EL (cell line): ENCODE measurements at places on chromosomes 1 and 21.
A peak's percentile ranks its signal among the peaks of the same experiment; 100 is the strongest.

GRCh38 chr1:33342041-33342723 is 21.3 kb upstream of the A3GALT2 start:
- peak; percentile 98 for DNase-seq

- peak; percentile 60 for DNase-seq
These were observed 40.4 kb upstream of the LDLRAP1 start for GRCh38 chr1:25502957-25503356.

GRCh38 chr1:106061586-106062495 is 994.6 kb upstream of the PRMT6 start:
- no peak for DNase-seq

DNA sequence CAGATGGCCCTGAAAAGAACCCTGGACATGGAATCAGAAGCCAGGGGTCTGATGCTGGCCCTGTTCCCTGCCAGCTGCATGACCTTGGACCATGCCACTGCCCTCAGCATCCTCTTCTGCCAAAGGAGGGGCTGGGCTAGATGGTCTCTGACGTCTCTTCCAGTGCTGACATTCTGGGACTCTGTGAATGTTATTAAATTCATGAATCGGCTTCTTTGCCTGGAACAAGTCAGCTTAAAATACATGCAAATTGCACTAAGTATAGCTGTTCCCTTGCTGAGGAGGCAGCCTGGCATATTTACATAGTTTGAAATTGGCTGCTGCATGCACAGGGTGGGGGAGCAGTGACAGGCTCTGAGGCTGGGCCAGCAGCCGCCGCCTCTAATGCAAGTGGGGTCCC is 23.8 kb downstream of the KCNA2 start:
- DNase-seq, result no peak

GRCh38 chr1:173094541-173094940 is 43.8 kb upstream of the TNFSF18 start:
- no peak for DNase-seq

GRCh38 chr1:207988326-207989165 is 77.6 kb upstream of the CD34 start:
- no peak for DNase-seq

DNA sequence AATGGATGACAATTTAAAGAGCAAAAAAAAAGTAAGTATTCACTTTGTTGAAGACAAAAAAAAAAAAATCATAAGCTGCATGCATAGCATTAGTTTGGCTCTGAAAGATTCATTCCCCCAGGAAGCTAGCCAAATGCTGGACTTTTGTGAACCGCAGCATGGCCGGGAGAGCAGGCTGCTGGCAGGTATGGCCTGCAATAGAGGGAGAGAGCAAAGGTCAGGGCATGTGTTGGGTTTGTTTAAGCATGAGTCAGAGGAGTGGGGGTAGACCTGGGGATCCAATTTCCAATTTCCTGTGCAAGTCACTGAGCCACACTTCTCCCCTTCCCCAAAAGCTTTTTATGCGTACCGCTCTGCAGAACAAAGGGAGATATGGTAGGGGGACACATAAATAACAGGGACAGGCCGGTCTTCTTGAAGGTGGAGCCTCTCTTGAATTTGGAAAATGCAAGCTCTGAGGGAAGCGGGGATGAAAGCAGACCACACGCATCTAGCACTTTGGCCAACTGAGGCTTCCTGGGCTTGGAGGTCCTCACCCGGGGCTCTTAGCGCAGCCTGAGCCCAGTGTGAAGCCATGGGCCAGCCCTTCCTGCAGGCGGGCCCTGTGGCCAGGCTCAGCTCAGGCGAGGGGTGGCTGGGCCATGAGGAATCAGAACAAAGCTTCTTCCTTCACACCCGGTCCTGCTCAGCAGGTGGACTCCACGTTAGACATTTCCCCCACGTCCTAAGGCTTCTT is 171.1 kb downstream of the TOMM20 start:
- DNase-seq, result peak; percentile 83

- DNase-seq, result no peak
These were observed 13.3 kb upstream of the BECN2 start for GRCh38 chr1:241944300-241944699.

DNA sequence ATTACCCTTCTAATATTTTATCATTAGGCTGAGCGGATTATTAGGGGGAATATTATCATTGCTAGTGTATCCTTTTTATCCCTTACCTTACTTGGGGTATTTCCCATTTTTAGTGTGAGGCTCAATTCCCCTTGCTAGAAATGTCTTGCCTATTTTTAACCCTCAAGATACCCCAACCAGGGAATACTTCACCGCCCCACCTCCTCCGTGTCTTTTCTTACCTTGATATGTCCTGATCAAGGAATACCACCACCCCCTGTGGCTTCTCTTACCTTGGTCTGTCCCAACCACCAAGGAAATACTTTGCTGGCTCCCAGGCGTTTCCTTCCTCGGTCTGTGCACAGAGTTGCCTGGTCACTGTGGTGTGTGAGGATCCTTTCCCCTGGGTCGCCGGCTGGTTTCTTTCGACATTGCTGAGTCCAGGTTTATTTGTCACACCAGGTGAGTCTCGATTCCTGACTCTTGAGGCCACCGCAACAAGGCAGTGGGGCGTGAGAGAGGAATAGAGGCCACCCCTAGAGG is 57.8 kb downstream of the SERINC2 start:
- no peak for DNase-seq

- no peak for DNase-seq
These were observed 94.7 kb upstream of the GPR52 start for GRCh38 chr1:174352883-174353608.

DNA sequence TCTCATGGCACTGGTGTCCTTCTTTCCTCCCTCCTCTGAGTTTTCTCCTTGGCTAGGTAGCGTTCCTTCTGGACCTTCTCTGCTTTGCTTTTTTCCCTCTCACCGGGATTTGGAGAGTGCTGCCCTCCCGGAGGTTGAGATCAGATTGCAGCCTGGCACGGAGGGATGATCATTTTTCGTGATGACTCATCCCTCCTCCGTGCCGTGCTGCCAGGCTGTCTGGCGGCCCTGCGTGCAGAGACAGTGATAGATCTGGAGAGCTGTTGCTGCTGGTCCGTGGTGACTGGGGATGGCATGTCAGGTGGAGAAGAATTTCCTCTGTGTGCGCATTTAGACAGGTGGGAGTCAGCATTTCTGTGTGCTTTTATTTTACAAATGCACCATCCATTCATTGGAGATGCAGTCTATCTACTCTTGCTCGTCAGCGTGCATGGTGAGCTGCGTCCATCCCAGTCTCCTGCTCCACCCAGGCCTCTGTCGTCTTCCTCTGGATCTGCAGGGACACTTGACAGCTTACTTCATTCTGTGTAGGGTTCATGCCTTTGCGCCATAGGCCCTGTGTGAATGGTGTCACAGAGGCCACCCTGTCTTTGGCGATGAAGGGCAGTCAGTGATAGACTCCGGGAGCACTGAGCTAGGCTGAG is 104.4 kb downstream of the PCBP3 start:
- peak; percentile 60 for DNase-seq

DNA sequence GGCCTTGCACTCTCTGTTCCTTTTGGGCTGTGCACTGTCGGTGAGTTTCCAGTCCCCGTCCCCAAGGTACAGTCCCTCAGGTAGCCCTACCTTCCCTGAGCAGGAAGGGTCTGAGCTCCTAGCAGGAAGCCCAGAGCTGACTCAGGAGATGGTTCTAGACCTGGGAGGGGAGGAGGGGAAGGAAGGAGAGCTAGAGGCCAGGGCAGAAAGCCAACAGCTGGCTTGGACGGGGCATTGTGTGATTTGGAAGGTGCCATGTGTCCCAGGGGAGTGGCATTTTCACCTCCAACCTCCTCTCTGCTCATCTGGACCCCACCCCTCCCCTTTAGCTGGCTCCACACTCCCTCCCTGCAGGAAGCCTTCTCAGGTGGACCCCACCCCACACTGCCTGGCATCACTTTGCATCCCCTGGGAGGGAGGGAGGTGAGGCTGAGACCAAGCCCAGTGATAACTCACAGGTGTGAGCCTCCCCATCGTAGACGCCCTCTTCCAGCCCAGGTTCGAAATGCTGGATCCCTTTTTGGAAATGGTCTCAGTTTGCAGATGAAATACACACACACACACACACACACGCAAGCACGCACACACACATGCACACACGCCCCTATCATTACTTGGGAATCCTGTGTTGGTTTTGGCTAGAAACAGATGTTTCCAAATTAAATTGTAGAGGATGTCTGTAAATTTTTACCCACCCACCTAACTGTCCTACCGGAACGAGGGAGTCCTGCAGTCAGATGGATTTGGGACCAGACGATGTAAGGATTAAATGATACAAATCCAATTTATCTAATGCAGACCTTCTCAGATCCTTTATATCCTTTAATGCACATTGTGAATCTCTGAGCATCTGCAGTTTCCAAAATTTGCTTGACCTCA is 19.7 kb upstream of the IFNLR1 start:
- no peak for DNase-seq

- DNase-seq, result peak; percentile 77
These were observed 4.0 kb downstream of the JUN start for GRCh38 chr1:58779801-58780382.

- no peak for DNase-seq
These were observed 39.1 kb upstream of the ID3 start for GRCh38 chr1:23598424-23598823.

DNA sequence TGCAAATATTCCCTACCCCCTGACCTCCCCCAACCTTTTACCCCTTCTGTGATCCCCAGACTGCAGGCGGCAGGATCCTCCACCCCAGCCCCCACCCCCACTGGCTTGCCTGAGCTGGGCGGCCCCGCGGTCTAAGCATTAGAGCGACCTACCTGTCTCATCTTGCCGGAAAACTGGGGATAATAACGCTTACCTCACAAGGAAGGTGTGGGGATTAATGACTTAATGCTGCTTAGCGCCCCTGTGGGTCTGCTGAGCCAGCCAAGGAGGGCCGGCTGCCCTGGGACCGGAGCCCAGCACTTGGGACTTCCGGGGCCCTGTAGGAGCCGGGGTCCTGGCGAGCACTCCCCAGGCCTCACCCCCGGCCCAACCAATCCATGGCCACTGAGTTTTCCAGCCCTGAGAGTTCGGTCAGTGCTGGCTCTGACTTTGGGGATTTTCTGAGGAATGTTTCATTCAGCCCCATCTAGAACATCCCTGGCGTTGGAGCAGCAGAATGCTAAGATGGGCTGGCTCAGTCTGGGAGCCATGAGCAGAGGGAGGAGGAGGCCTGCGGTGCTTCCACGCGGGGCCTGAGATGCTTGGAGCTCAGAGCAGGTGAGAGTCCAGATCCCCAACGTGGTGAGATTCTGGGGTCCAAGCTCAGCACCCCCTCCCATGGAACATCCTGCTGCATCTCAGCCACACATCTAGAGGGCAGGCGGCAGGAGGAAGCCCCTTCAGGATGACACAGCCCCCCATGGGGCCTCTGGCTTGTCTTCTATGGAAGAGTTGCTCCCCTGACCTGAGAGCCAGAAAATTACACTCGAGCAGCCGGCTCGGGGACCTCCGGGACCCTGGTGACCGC is 97.9 kb downstream of the RIPK4 start:
- no peak for DNase-seq

DNA sequence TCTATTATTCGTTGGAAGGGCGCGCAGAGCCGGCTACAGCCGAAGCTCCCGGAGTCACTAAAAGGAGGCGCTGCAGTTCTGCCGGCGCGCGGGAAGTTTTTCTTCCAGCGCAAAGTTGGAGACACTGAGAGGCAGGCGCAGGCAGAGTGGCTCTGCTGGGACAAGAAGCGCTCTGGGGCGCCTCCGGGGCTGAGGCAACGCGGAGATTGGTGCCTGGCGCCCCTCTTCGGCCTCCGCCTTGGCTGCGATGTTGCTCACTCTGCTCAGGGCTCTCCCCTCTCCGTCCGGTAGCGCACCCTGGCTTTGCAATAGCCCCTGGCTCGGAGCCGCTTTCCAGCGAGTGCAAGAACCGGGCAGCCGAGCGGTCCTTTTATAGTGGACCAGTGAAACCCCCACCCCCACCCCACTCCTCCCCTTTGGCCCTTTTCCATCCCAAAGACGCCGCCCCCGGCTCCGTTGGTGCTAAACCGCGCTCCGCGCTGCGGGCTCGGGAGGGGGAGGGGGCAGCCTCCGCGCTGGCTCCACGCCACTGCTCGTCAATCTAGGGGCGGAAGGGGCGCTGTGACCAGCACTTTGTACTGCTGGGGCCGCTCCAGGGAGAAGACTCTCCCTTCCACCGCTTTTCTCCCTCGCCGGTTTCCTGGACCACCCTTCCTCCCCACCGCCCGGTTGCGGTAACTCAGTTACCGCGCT is at the start of gene ADAMTS1:
Gene ADAMTS1 (minus strand): TSS at position 344 of the 693 bp plus-strand sequence. CDS start 455 bp downstream, outside the sequence.
- peak; percentile 94 for DNase-seq

GRCh38 chr1:39943471-39944290 is 11.3 kb upstream of the MFSD2A start:
- no peak for DNase-seq

DNA sequence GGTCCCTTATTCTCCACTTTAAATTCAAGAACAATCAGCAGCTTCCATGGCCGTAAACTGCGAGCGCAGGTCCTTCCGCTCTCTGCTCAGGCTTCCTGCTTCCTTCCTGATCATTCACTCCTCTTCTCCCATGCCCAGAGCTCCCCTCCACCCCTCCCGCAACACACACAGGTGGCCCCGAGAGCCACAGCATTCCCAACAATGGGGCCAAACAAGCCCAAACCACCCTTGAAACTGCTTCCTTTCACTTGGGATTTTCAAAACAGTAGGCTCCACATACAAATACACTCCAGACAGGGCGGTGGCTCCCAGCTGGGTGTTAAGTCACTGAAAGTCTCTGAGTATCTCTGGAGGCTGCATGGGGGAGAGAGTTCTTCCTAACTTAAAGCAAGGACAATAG is 11.4 kb downstream of the FAM89A start:
- no peak for DNase-seq

DNA sequence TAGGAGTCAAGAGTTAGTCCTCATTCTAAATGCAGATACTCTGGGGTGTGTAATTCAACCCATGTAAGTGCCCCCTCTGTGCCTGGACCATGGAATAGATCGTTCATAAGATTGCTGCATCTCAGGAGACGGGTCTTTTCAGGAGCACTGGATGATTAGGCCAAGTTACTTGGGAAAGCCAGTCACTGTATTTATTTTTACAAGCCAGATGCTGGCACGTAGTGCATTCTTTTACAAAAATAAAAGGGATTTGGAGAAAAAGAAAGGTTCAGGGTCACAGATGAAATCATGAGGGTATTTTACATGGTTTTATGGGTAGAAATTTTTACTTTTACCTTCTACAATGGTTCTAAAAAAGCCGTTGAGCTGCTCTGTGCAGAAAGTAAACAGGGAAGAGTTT is 102.6 kb upstream of the UBE2U start:
- no peak for DNase-seq

- no peak for DNase-seq
These were observed 21.6 kb downstream of the DYRK3 start for GRCh38 chr1:206656936-206657335.

GRCh38 chr1:107689159-107689558 is 275.8 kb downstream of the VAV3 start:
- DNase-seq, result no peak

DNA sequence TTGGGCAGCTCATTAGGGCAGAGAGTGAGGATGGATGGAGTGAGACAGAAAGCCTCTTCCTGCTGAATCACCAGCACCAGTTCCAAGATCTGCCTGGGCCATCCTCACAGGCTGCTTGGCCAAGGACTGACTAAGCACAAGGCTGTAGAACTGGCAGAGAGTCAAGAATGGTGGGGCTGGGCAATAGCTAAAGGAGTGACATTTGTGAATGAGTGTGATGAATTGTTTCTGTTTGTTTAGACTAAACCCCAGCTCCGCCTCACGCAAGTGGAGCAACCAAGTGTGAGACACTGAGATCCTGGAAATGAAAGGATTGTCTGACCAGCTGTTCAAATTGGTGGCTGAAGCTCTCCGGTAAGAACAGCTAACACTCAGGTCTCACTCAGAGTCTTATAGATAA is 38.6 kb downstream of the BRINP2 start:
- DNase-seq, result peak; percentile 99

- peak; percentile 99 for DNase-seq
These were observed 15.4 kb downstream of the LMNA start for GRCh38 chr1:156129687-156130577.

- DNase-seq, result no peak
These were observed 12.1 kb downstream of the CSTB start for GRCh38 chr21:43763901-43764523.
